ENCODE measurements at places on chromosomes 6 and 20.

DNA sequence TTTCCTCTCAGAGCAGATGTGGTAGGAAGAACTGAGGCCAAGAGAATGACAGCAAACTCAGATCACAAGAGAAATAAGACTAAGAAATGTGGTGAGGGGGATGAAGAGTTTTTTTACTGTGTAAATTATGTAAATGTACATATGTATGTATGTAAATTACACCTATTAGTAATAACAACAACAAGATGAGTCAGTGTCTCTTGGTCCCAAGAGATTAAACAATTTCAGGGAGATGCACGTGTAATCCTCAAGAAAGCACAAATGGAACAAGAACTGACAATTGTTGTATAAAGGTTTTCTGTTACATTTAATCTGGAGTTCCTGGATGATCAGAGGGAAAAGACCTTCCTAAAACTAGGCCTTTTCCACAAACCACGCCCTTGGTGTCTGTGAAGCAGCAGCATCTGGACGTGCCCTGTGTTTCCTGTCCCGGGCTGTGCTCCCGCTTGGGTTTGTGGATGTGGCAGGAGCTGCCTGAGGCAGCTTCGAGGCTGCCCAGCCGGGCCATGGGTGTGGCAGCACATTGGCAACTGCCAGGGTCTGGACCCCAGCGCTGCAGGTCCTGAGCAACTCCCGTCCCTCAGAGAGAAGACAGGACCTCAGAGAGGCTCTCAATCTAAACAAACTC is 994 bp downstream of the CLDN20 start:
- DNase-seq: no peak

DNA sequence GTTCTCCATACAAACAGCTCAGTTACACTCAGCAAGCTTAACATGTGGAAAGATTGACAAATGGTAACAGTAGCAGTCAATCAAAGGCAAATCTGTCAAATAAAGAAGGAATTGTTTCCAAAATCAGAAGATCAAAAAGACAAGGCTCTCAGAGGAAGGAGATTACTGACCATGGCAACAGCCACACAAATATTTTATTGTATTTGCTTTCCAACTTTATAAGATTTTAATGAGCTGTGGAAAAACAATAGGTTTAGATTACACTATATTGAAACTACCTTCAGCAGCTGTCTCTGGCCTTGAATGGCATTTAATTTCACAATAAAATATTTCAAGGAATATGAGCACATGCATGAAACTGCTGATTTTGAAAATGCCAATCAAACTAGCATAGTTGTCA is 1143.9 kb upstream of the GJE1 start:
- no peak for DNase-seq

- DNase-seq: peak; percentile 43
Measured at GRCh38 chr20:667351-668034, 8.1 kb downstream of the SCRT2 start.

GRCh38 chr6:118525913-118526780 is 21.9 kb upstream of the PLN start:
- DNase-seq: no peak

DNA sequence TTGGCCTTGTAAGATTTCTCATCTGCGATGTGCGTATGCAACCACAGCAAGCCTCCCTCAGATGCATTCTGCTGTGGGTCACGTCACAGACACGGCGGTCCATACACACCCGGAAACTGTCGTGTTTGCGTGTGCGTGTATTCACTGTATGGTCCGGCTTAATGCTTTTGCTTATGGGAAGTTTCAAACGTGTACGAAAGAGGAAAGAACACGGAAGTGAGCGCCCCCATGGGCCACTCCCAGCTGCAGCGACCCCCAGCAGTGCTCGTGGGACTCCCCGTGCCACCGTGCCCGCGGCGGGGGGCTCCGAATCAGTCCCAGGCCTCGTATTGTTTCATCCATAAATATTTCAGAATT is 10.2 kb downstream of the DLL1 start:
- DNase-seq: no peak

DNA sequence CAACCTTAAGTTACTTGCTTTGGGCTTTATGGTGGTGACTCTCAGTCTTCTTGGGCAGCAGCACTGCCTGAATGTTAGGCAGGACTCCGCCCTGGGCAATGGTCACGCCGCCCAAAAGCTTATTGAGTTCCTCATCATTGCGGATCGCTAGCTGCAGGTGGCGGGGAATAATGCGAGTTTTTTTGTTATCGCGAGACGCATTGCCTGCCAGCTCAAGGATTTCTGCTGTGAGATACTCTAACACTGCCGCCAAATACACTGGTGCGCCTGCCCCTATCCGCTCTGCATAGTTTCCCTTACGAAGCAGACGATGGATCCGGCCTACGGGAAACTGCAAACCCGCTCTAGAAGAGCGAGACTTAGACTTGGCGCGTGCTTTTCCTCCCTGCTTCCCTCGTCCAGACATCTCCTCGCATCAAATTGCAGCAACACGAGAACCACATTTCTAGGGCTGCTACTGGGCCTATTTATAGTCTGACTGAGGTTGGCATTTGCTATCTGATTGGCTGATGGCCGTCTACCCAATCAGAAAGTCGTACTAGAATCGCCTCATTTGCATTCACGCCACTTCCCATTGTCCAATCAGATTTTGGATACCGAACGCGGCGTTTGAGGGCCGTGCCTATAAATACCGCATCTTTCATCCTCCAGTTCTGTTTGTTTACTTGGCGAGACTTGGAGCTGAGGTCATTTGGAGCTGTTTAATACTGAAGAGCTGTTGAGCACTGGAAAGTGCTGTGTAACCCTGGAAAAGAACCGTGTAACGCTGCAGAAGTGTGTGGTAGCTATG is 28.2 kb upstream of the SLC17A4 start:
- DNase-seq: no peak

GRCh38 chr6:11353921-11354389 is 121.5 kb upstream of the NEDD9 start:
- peak; percentile 67 for DNase-seq

- DNase-seq: no peak
Measured at GRCh38 chr6:156885562-156885961, 108.4 kb downstream of the ARID1B start.

- no peak for DNase-seq
Measured at GRCh38 chr6:31502586-31502985, 4.6 kb downstream of the MICB start.

- no peak for DNase-seq
Measured at GRCh38 chr20:62485062-62485700, 9.4 kb upstream of the GATA5 start.

DNA sequence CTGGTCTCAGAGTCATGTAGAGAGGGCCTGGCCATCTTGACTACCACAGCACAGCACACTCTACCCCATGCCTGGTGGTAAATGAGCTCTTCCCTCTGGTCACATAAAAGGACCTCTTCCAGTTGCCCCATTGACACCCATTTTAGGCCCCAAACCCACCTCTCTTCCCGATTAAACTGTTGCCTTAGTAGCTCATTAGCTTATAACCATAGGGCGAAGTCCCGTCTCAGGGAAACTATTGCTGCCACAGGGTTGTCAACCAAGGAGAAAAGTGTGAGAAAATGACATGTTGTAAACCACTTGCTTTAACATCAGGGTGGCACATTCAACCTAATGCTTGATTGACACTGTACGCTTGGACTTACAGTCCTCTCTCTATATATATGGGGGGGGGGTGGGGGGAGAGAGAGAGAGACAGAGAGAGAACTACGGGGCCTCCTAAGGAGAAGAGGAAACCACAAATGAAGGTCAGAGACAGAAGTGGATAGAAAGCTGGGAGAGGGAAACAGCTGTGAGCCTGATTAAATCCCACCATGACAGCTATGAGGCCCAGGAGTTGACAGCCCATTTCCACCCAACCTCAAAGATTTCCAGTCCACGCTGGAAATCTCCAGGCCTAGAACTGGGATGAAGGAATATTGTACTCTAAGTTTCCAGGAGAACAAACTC is 14.9 kb upstream of the BTN1A1 start:
- no peak for DNase-seq
